CD8-positive, alpha-beta memory T cell (primary cell): ENCODE measurements at places on chromosomes 16 and 17. TPM values are rescaled to one million over a fixed set of nuclear protein-coding genes. Genes with fewer than 3 reads are reported as not detected.

DNA sequence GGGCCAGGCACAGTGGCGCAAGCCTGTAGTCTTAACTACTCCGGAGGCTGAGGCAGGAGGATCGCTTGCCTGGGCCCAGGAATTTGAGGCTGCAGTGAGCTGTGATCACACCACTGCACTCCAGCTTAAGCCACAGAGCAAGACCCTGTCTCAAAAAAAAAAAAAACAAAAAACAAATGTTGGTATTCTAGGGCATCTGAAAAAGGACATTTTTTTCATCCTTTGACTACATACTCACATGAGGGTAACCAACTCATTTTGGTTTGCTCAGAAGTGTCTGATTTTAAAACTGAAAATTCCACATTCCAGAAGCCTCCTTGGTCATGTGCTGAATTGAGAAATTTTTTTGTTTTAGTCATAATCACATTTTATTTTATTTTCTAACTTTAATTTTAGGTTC lies 12.7 kb upstream of the C16orf82 start:
- no peaks in the 10 kb centered on the region for H3K4me1 ChIP-seq
- no peak overlapping the region for H3K4me3 ChIP-seq
- no peak for DNase-seq
- no peak overlapping the region for H3K27ac ChIP-seq
- no peaks in the 10 kb centered on the region for H3K27me3 ChIP-seq
- no peaks in the 10 kb centered on the region for H3K36me3 ChIP-seq

- no peak for DNase-seq
- no peaks in the 10 kb centered on the region for H3K27me3 ChIP-seq
- no peak overlapping the region for H3K4me3 ChIP-seq
- H3K36me3 ChIP-seq: no peaks in the 10 kb centered on the region
Observed at GRCh38 chr16:81997738-81998137, 13.5 kb downstream of the SDR42E1 start.

GRCh38 chr16:20285993-20286499 lies 41.3 kb downstream of the GP2 start:
- H3K4me3 ChIP-seq: no peak overlapping the region
- no peaks in the 10 kb centered on the region for H3K27me3 ChIP-seq
- H3K27ac ChIP-seq: no peak overlapping the region
- H3K36me3 ChIP-seq: no peaks in the 10 kb centered on the region

GRCh38 chr17:38671939-38672720 lies 2.6 kb downstream of the EPOP start:
- no peak for DNase-seq
- H3K36me3 ChIP-seq: no peaks in the 10 kb centered on the region
- no peak overlapping the region for H3K27ac ChIP-seq
- H3K4me3 ChIP-seq: no peak overlapping the region

- no peaks in the 10 kb centered on the region for H3K27me3 ChIP-seq
- H3K36me3 ChIP-seq: no peaks in the 10 kb centered on the region
- no peak for DNase-seq
- no peak overlapping the region for H3K27ac ChIP-seq
Observed at GRCh38 chr17:65334406-65334805, 197.2 kb downstream of the RGS9 start.

DNA sequence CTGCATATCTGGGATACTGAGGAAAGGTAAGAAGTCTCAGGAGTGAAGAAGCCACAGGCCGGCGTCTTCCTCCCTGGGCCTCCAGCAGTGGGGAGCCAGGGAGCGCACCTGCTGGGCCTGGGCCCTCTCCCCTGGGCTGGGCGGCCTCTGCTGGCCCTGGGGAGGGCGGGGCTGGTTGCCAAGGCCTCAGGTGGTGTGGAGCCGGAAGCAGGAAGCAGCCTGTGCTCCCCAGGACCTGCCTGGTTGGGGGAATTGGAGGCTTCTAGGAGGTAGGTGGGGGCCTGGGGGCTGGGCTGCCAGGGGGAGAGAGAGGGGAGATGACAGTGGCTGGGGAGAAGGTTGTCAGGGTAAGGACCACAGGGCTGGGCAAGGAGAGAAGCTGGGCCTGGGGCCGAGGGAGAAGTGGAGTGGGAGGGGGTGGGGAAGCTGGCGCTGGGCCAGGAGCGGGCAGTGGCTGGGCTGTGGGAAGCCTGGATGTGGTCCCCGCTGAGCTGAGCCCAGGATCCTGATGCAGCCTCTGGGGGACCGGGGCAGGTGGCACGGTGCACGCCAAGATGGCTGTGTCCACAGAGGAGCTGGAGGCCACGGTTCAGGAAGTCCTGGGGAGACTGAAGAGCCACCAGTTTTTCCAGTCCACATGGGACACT lies at the start of gene SMIM22:
TSS of gene SMIM22 (plus strand) at position 189 of the 647 bp plus-strand sequence. CDS start at position 555, 366 bp downstream.
- H3K4me1 ChIP-seq: no peaks in the 10 kb centered on the region
- no peak within 1 kb of the TSS for H3K4me3 ChIP-seq
- no peak within 1 kb of the TSS for H3K27ac ChIP-seq
- no peak for DNase-seq
- H3K36me3 ChIP-seq: no peaks in the 10 kb centered on the region

The GEMIN4 gene
- total RNA-seq: 55.5 TPM

DNA sequence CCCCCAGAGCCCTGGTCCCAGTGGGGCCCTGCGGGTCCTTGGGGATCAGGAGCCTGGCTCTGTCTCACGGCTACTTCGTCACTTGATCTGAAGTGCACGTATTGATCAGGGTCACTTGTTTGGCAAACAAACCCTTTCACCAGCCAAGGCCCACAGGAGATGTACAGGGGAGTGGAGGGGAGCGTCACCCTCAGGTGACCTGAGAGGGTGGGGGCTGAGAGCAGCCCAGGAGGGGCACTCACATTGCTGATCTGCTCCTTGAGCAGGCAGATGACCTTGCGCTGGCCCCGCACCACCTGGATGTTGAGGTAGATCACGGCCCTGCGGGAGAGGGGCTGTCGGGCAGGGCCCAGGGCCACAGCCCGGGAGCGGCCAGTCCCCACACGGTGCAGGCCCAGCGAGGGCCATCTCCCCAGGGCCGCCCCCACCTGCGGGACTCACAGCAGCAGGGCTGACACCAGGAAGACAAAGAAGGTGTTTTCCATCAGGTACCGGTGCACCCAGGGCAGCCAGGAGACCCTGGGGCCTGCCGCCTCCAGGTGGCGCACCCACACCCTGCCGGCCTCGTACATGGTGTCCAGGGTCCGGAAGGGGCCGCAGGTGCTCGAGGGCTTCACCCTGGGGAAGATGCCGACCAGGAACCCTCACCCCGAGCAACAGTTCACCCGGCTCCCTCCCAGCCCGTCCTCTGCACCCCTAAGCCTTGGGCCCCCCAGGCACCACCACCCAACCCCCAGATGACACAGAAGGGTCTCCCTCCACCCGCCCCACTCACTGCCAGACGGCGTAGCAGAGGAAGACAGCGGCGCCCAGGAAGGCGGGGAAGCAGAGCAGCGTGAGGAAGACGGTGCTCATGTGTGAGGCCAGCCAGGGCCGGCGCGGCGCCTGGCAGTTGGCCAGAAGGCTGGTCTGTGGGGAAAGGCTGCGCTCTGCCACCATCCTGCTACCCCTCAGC lies 11.3 kb downstream of the TMC6 start:
- peaks cover 62% of the 10 kb centered on the region for H3K36me3 ChIP-seq
- no peak for DNase-seq
- no peak overlapping the region for H3K4me3 ChIP-seq
- no peak overlapping the region for H3K27ac ChIP-seq
- H3K27me3 ChIP-seq: no peaks in the 10 kb centered on the region
- peaks cover 72% of the 10 kb centered on the region for H3K4me1 ChIP-seq

DNA sequence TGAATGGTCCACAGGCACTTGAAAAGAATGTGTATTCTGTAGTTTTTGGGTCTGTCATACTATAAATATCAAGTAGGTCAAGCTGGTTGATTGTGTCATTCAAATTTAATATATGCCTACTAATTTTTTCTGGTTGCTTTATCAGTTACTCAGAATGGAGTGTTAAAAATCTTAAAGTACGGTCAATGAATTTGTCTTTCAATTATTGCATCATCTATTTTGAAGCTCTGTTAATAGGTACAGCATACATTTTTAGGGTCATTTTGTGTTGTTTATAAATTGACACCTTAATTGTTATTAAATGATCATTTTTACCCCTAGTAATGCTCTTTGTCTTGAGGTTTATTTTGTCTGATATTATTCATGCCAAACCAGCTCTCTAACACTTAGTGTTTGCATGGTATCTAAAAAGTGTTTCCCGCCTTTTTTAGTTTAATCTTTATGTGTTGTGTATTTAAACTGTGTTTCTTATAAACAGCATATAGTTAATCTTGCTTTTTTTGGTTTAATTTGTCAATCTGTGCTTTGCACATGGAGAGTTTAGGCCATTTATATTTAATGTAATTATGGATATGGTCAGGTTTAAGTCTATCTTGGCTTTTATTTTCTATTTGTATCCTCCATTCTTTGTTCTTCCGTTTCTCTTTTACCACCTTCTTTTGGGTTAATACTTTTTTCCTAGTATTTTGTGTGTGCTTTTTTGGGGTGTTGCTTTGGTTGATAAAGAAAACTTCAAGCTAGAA lies 204.9 kb upstream of the EEF2KMT start:
- no peak overlapping the region for H3K27ac ChIP-seq
- no peak for DNase-seq
- H3K27me3 ChIP-seq: no peaks in the 10 kb centered on the region
- H3K4me3 ChIP-seq: no peak overlapping the region

The TMC6 gene
- 150 TPM for total RNA-seq

- DNase-seq: no peak
- H3K4me1 ChIP-seq: no peaks in the 10 kb centered on the region
- no peaks in the 10 kb centered on the region for H3K27me3 ChIP-seq
- H3K27ac ChIP-seq: no peak overlapping the region
Observed at GRCh38 chr16:14177704-14178103, 106.6 kb downstream of the MRTFB start.

The CA5A gene
- total RNA-seq: not detected

GRCh38 chr16:70648606-70649005 lies 2.2 kb downstream of the IL34 start:
- no peak overlapping the region for H3K27ac ChIP-seq
- H3K36me3 ChIP-seq: no peaks in the 10 kb centered on the region

GRCh38 chr16:23847948-23848347 lies 12.2 kb downstream of the PRKCB start:
- peaks cover 49% of the 10 kb centered on the region for H3K4me1 ChIP-seq
- peak; percentile 30 for DNase-seq
- H3K4me3 ChIP-seq: no peak overlapping the region
- H3K27me3 ChIP-seq: no peaks in the 10 kb centered on the region
- peaks cover 6% of the 10 kb centered on the region for H3K36me3 ChIP-seq
